Hypothalamus (tissue), 51 donors: ENCODE measurements at places on chromosomes 1 and 21.

- DNase-seq = no peak
Measured at GRCh38 chr1:237341391-237341790, 299.4 kb downstream of the RYR2 start.

GRCh38 chr1:36327421-36328087 is 4.1 kb upstream of the EVA1B start:
- no peak for DNase-seq

DNA sequence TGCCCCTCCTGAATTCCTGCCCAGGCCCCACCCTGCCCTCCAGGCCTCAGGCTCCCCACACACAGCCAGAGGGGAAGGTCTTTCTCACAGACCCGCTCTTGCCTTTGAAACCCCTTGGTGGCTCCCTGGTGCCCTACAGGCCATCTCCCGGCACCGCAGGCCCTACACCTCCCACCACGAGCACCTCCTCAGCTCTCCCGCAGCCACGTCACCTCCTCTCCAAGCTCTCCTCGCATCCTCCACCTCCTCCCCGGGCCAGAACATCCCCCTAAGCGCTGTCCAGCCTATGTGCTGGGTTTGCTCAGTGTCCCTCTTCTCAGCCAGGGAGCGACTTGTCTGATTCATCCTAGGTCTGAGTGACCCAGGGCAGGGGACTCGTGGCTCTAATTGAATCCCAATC is 66.4 kb downstream of the DMRTB1 start:
- no peak for DNase-seq

DNA sequence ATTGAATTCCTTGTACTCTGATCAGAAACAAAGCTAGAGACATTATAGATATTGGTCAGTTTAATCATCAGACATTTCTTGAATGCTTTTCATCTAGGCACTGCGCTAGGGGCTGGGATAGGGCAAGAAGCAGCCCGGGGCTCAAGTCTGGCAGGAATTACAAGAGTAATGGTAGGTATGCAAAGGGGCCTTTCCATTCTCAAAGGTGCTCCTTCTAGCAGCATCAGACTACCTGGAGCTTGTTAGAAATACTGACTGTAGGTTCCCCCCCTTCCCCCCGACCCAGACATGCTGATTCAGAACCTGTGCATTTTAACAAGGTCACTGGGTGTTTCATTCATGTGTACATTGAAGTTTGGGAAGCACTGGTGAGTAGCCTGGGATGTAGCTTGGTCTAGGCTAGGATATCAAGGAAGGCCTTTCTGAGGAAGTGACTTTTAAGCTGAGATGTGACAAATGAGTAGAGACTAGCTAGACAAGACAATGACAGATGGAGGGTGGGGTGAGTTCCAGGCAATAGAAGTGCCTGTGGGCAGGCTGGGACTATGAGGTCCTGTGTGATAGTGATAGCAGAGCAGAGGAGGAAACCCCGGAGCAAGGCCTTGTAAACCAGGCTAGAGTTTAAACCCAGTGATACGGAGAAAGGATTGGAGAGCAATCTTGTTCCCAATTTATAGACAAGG is 26.3 kb downstream of the NFASC start:
- no peak for DNase-seq

- no peak for DNase-seq
Measured at GRCh38 chr1:98660940-98661543, 479 bp upstream of the SNX7 start.

- DNase-seq = no peak
Measured at GRCh38 chr1:233448109-233448689, 120.7 kb downstream of the MAP3K21 start.

DNA sequence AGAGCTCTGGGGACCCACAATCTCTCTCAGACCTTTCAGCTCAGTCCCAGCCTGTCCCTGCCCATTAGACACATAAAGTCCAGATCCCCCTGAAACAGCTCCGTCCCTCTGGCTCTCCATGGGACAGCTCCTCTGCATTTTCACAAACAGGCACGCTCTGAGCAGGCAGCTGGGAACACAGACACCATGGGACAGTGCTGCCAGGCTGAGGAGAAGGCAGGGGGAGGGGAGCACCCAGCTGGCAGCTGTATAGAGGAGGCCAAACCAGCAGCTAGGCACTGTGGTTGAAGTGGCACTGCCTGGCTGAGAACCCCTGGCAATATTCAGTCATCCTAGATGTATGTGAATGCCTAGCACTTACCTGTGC is 2.0 kb downstream of the TMEM63A start:
- DNase-seq = peak; percentile 39

GRCh38 chr1:157132111-157132510 is 6.1 kb downstream of the ETV3 start:
- DNase-seq = no peak

DNA sequence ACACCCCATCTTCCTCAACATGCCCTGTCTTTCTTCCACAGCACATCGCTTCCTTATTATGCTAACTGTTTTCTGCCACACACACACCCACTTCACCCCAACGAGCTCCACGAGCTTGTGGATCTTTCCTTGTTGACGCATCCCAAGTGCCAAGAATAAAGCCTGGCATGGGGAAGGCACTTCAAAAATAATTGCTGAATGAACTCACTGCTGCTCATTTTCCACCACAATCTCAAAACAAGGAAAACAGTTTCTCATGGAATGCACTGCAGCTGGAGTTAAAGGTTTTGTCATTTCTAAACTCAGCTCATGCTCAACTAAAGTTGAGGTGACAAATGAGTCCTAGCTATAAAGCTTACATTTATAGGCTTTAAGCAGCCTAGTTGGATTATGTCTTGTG is 86.0 kb downstream of the TIAM1 start:
- DNase-seq = no peak

DNA sequence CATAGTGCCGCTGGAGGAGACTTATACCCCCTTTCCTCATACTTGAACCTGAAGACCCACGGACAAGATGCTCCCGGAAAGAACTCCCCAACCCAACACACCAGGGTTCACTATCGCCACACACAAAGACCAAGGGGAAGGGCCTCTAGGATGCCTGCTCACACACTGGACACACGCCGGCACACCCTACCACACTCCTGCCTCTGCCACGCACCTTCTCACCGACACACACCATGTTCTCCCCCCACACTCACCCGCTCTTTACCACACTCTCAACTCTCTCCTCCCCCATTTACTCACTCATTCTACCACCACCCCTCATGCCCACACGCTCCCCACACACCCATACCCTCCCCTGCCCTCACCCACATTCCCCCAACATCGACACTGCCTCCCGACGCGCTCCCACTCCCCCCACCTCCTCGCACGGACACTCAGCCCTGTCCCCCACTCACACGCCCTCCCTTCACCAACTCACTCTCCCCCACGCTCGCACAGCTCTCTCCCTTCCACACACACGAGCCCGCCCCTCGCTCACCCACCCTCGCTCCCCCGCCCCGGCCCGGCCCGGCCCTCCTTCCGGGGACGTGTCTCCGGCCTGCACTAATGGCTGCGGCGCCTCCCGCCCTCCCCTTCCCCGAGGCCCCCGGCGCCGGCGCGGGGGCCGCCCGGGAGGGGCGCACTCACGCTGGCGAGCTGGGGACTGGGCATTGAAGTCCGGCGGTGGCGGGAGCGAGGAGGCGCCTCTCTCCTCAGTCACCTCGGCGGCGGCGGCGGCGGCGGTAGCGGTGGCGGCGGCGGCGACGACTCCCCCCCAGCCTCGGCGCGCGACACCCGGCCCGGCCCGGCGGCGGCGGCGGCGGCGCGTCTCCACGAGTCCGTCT is 626 bp downstream of the PTP4A2 start:
- DNase-seq = peak; percentile 69

DNA sequence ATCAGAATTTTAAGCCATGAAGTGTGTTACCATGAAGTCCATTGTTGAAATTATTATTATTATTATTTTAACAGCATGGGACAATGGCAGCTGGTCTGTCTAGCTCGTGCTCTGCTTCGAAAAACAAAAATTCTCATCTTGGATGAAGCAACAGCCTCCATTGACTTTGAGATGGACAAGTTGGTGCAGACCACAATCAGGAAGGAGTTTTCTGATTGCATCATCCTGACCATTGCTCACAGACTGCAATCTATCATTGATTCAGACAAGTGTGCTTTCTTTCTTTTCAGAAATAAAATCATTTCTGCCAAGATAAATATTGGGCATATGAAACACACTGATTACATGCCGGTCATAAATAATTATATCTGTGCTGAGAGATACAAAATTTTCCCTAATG is 21.0 kb downstream of the HSPA13 start:
- no peak for DNase-seq
